EH (cell line): ENCODE measurements at places on chromosomes 5 and 9.

- DNase-seq, result no peak
Measured at GRCh38 chr5:142343531-142343930, 18.7 kb upstream of the SPRY4 start.

DNA sequence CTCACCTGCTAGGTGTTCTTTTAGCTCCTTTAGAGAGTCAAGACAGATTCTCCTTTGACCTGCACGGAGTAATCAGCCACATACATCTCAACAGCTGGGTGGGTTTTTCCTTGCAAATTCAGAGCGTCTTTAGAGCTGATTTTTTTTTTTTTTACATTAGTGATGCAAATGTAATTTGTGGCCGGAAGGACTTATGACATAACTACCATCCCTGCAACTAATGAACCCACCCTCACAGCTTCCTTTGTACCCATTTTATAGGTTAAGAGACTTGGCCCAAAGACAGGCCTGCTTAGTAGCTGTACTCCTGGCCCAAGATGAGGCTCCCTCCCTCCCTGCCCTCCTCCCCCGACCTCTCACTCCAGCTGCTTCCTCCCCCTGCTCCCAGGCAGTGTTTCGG is 69.9 kb upstream of the NIPAL4 start:
- DNase-seq, result no peak

GRCh38 chr5:36570301-36571095 is 35.9 kb upstream of the SLC1A3 start:
- no peak for DNase-seq

GRCh38 chr5:98109561-98110006 is 663.9 kb upstream of the RGMB start:
- peak; percentile 92 for DNase-seq

DNA sequence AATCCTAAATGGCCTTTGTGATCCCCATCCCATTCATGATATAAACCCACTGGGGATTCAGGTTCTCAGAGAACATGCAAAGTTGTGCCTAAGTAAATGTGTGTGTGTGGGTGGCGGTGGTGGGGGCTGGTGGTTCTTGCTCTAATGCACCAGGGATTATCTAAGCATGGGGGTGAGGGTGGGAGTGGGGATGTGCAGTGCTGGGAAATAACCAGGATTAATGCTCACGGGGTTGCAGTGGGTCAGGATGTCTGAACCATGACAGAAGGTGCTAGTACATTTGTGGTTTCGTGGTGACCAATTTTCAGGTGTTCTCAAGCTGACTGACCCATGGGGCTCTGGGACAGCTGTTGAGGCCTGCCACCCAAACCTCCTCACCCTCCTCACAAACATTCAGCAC is 101.0 kb downstream of the ZNF608 start:
- DNase-seq, result no peak

DNA sequence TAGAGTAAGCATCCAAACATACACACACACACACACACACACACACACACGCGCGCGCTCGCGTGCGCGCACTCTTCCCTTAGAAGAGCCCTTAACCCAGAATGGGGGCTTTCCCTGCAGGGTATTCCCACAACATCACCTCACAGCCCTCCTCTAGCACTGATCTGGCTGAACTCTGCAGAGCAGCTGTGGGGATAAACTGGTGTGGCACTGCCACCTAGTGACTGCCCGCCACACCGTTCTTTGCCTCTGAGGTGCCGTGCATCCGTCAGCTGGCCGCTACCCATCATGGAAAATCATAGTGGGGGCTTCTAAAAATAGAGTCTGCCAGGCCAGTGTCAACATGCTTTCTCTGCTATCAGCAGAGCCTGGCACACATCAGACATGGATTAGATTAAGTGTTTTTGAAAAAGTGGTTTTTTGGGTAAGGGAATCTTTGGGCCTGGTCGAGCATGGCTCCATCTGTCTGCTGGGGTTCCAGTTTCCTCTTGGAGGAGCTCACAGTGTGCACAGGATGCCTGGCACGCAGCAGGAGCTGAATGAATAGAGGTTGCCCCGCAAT is 88.1 kb downstream of the KCNN2 start:
- DNase-seq, result peak; percentile 74

DNA sequence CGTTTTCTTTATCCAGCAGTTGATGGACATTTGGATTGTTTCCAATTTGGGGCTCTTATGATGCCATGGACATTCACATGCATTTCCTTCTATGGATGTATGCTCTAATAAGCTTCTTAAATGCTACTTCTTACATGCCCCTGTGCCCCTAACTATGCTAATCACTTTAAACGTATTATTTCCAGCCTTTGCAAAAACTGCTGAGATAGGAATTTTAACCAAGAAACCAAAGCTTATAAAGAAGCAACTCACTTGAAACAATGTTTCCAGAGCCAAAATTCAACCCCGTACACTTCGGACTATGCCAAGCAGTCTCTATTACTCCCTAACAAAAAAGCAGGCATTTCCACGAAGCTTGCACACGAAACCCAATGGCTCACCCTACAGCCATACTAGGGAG is 545.6 kb upstream of the WWC1 start:
- DNase-seq, result no peak

- DNase-seq, result peak; percentile 40
Measured at GRCh38 chr9:2872250-2872930, 28.5 kb upstream of the PUM3 start.

GRCh38 chr5:173065155-173065554 is 9.0 kb downstream of the CREBRF start:
- DNase-seq, result no peak

DNA sequence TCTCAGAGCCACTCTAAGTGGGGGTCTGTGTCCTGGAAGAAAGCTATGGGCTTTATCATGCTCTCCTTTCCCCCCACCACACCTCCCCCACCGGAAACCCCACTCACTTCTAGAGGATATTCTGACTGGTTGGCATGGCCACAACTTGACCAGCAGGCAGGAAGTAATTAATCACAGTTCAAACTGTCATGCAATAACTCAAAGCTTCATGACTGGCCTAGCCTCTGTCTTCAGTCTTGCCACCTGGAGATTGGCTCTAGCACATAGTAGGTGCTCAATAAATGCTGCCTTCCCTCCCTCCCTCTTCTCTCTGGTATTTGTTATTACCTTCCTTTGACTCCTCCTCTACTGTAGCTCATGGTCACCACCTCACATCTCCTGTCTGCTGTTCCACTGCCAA is 124.7 kb downstream of the GABBR2 start:
- no peak for DNase-seq

DNA sequence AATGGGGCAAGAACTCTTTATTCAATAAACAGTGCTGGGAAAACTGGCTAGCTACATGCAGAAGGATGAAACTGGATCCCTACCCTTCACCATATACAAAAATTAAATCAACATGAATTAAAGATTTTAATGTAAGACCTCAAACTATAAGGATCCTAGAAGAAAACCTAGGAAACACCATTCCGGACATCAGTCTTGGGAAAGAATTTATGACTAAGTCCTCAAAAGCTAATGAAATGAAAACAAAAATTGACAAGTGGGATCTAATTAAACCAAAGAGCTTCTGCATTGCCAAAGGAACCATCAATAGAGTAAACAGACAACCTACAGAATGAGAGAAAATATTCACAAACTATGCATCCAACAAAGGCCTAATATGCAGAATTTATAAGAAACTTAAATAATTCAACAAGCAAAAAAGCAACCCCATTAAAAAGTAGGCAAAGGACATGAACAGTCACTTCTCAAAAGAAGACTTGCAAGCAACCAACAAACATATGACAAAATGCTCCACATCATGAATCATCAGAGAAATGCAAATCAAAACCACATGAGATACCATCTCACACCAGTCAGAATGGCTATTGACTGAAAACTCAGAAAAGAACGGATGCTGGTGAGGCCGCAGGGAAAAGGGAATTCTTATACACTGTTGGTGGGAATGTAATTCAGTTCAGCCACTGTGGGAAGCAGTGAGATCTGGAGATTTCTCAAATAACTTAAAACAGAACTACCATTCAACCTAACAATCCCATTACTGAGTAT is 104.3 kb upstream of the MAP3K1 start:
- peak; percentile 98 for DNase-seq

DNA sequence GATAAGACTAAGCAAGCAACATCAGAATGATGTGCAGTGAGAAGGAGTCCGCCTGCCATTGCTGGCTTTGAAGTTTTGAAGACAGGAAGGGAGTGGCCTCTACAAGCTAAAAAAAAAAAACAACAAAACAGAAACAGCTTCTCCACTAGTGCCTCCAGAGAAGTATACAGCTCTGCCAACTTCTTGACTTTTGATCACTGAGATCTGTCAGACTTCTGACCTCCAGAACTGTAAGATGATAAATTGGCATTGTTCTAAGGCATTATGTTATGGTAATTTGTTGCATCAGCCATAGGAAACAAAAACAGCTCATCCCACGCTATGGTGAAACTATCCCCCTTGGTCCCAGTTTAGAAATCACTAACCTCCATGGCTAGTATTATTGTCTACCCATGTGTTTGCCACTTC is 131.0 kb upstream of the VCAN start:
- DNase-seq, result no peak

DNA sequence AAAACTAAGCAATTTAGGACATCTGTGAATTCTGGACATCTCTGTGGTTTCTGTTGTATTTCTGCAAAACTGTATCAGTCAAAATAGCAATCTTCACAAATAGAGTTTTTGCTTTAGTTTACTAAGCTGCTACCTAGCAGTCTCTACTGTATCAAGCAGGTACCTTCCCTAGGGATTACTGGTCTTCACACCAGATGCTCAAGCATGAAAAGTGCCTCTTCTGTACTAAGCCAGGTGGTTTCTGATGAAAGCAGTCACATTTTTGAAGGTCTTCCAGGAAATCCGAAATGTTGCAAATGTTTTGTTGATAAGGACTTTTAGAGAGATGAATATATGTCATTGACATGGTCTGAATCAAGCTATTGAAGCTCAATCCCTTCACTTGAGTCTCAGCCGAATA is 540.0 kb downstream of the KCTD16 start:
- no peak for DNase-seq

- DNase-seq, result no peak
Measured at GRCh38 chr9:77569335-77569734, 78.8 kb downstream of the GNA14 start.

- no peak for DNase-seq
Measured at GRCh38 chr9:73006986-73007385, 54.1 kb upstream of the ALDH1A1 start.

DNA sequence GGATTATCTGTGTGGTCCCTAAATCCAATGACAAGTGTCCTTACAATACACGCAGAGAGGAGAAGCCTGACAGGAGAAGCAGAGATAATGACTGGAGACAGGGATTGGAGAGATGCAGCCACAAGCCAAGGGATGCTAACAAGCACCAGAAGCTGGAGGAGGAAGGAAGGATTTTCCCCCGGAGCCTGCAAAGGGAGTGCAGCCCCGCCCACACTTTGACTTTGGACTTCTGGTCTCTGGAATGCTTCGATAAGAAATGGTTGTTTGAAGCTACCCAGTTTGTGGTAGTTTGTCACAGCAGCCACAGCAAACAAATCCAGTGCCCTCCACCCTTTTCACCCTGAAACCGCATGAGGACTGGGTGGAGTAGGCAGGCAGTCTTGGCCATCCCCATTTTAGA is 77.2 kb upstream of the BOD1 start:
- DNase-seq, result no peak

DNA sequence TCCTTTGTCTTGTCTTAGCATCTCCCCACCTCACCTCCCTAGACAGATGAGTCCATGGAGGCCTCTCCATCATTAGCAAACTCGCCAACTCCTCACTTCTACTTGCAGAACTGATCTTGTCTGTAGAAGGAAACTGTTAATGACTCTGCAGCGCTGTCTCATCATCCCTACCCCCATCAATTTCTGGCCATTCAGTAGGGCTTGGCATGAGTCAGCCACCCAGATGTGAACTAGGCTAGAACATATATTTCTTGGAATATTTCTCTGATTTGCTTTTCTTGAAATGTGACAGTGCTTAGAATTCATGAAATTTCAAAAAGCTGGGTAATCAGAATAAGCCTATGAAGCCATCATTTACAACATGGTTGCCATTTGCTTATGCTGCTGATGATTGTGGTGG is 1125.0 kb upstream of the DMAC1 start:
- no peak for DNase-seq

DNA sequence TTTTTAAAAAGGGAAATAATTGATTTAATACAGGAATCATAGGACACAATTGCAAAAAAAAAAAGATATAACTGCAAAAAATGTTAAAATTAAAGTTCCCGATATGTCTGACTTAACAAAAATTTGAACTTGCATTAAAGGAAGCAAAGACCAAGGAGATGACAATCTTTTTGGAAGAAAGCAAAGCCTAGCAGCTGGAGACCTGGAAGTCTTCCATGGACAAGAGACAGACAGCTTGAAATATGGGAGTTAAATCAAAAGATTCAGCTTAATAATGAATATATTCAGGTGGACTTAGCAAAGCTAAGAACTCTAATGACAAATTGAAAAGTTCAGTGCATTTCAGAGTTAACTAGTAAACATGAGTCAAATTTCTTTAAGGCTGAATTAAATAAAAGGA is 568.7 kb upstream of the RGMB start:
- DNase-seq, result no peak

DNA sequence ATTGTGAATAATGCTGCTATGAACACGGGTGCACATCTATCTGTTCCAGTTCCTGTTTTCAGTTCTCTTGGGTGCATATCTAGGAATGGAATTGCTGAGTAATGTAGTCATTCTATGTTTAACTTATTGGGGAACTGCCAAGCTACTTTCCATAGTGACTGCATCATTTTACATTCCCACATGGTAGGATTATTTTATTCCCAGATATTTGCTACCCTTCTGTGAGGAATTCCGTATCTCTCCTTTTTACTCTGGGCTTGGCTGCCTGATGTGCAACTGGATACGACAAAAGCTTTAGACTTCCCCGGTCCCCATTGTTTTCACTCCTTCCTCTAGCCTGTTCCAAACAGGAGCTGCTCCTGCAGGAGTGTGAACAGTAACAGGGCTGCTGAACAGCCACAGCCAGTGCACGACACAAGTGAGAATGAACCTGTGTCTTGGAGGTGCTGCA is 7.2 kb downstream of the TAS2R1 start:
- DNase-seq, result peak; percentile 94

DNA sequence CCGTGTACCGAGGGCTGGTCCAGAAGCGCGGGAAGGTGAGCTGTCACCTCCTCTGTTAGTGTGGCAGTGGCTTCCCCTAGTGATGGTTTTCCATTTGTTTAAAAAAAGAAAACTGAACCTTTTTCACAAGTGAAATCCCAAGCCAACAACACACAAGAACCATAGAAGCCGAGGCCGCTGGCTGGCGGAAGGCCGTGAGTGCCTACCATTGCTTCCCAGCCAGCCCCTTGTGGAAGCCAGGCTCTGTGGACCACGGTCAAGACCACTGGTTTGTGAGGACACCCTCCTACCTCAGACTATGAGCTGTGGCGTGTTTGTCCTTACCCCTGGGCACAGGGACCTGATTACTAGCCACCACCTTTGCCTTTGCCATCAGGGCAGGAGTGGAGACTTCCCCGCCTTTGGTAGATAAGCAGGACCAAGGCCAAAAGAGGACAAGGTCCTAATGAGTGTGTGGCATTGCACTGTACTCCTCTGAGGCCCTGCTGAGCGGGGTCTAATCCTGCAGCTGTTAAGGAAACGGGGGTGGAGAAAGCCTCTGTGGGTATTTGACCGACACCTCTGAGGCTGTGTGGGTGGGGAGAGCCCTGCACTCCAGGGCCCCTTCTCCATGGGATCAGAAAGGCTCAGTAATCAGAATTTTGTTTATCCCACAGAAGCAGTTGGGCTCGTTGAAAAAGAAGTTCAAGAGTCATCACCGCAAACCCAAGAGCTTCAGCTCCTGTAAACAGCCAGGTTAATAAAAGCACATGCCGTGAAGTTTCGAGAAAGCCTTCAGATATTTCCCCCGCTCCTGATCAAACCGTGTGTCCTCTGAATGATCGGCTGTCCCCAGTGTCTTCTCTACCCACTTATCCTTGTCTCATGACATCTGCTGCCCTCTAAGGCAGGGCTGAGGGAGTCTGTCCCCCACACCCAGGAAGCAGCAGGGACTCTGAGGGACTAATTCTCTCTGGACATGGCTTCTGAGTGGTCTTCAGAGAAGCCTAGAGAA is 4.3 kb downstream of the SURF2 start:
- no peak for DNase-seq
